ENCODE measurements at places on chromosomes 1 and 21. TPM values are rescaled to one million over a fixed set of nuclear protein-coding genes. Genes with fewer than 3 reads are reported as not detected.
A peak's percentile ranks its signal among the peaks of the same experiment; 100 is the strongest.

GRCh38 chr1:153842006-153842471 is 66.8 kb downstream of the SLC27A3 start:
- DNase-seq = no peak

- DNase-seq = no peak
Measured at GRCh38 chr1:48530727-48531351, 58.8 kb upstream of the SPATA6 start.

- no peak for DNase-seq
Measured at GRCh38 chr1:24972221-24972914, 42.3 kb upstream of the RUNX3 start.

- no peak for DNase-seq
Measured at GRCh38 chr21:45887120-45887611, 94.4 kb upstream of the COL6A1 start.

Gene CNKSR1
- 4.5 TPM for total RNA-seq

- DNase-seq = no peak
Measured at GRCh38 chr21:31475223-31475622, 131.2 kb upstream of the TIAM1 start.

Gene TSPAN2
- total RNA-seq = 1.4 TPM

GRCh38 chr1:168053681-168054080 is 83.0 kb downstream of the GPR161 start:
- DNase-seq = no peak

Gene DENND2C
- total RNA-seq = 0.27 TPM

DNA sequence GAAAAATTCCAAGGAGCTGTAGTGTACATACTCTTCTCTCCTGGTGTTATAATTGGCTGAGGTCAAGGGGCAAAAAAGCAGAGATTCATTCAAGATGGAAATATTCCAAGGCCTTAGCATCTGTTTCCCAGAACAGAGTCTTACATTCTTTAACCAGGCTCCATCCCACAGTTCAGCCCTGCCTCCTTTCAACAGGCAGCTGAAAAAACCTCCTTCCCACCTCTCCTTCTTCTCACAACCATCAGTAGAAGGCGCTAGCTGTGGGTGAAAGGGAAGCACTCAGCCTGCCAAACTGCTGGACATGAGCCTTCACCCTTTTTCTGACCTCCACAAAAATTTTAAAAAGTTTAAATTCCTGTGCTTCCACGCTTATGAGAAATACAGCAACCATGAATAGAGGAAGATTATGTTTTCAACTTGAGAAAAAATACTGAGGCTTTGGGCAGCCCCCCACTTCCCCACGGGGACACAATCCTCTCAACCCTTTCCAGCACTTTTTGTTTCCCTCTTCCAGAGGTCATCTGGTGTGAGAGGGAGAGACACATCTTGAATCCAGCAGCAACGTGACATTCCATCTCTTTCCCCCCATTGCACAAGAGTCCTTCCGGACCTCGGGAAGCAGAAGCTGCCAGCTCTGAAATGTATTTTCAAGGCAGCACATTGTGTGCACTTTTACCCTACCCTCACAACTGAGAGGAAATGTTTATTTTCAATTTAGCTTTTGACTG is 43.2 kb upstream of the FMO2 start:
- DNase-seq = no peak

DNA sequence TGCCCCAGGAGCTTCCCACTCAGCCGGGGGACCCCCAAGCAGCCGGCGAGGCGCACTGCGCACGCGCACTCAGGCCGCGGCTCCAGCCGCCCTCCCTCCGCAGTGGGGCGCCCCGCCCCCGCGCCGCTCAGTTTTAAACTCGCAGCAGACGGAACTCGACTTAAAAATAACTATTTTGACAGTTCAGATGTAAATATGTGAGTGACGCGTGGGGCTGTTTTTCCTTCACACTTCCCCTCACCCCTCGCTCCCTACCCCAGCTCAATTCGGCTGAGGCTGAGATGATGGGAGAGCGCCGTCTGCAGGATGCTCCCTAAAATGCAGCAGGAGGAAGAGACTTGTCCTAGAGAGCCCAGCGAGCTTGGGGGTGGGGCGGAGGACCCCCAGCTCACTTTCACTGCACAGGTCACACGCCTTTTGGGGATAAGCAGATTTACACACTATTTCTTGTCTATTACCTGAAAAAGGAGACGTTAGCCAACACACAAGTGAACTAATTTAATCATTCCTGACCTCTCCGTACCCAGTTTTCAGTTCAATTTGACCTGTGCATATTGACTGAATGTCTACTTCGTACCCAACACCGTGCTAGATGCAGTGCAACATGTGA is 8.9 kb upstream of the LEMD1 start:
- DNase-seq = peak; percentile 21

Gene MAGI3
- total RNA-seq = 7.4 TPM

DNA sequence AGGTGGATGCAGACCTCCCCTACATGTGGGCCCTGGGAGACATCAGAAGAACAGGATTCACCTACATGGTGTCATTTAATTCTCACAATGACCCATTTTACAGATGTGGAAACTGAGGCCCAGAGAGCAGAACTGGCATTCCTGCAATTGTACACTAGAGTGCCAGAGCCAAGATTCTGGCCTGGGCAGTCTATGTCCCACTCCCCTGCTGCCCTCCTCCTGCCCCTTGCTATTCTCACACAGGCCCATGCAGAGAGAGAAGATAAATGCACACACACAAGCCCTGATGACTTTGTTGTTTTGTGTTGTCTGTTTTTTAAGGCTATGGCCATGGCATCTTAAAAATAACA is 64.2 kb downstream of the EPHB2 start:
- no peak for DNase-seq

- DNase-seq = no peak
Measured at GRCh38 chr1:41545996-41546832, 61.7 kb upstream of the EDN2 start.

All from naive thymus-derived CD4-positive, alpha-beta T cell (primary cell).